ENCODE measurements at places on chromosomes 5 and 9.

GRCh38 chr5:117425163-117425562 is 850.5 kb upstream of the SEMA6A start:
- DNase-seq: no peak

DNA sequence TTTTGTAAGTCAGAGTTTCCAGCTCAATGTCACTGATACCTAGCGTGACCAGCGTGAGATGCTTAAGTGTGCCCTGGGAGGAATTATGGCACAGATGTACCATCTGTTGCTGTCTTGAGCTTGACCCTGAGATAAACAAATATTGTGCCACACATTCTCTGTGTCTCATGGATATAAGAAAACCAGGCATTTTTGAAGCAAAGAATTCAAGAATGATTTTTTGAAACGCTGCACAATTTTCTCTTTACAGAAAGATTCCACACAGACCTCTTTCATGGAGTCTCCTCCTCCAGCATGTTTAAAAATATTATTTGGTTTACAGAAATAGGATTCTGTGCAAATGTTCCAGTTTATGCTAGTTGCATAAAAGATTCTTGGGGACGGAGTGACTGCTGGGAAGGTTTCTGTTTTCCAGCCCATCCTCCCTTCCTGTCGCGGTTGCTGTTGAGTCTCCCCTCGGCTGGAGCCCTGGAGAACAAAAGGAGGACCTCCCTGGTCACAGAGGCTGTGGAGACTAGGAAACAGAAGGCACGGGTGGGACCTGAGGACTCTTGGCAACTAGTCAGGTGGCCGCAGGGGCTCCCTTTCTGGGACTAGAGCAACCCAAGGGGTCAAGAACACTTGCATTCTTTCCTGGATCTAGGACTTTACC is 120.8 kb downstream of the RASGRF2 start:
- DNase-seq: no peak

- DNase-seq: no peak
Observed at GRCh38 chr9:27599102-27599869, 26.0 kb upstream of the C9orf72 start.

GRCh38 chr5:175616083-175616482 is 41.8 kb upstream of the HRH2 start:
- DNase-seq: no peak

DNA sequence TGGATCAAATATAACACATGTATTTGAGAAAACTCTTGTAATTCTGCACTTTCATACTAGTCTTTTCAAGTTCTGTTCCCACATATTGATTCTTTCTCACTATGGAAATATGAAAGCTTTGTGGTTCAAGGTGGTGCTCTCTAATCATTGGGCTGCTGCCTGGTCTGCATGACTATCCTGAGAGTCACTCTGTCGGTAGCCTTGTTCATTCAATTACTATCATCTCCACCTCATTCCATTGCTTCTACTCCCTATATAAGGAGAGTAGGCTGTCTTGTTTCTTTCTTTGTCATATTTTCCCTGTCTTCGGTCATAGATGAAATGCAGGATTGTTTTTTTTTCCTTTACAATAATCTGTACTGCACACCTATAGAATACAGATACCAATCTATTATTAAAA is 341.4 kb upstream of the ACTBL2 start:
- DNase-seq: no peak

GRCh38 chr9:8424786-8425410 is 625.3 kb upstream of the DMAC1 start:
- no peak for DNase-seq

DNA sequence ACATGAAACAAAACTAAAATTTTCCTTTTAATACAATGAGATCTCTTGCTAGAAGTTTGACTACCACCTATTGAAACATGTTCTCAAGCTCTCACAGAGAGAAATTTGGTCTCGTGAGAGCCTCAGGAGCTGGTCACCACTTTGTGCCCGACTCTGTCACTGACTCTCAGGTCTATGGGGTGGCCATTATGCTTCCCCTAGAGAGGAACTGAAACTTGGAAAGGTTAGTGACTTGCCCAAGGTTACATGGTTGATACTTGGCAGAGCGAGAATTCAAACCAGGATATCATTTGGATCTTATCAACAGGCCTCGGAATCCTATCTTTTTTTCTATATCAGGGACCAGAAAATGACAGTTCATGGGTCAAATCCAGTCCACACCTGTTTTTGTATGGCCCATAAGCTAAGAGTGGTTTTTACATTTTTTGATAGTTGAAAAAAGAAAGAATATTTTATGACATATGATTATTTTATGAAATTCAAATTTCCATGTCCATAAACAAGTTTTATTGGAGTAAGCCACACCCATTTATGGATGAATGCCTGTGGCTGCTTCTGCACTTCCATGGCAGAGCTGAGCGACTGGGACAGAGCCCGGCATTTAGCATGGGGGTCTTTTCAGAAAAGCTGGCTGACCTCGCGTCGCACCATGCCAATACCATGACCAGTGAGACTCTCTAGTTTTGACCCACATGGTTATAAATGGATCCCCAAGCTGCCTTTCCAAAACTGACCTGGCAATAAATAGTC is 44.8 kb upstream of the EQTN start:
- no peak for DNase-seq

GRCh38 chr5:34806532-34806931 is 32.4 kb upstream of the TTC23L start:
- DNase-seq: no peak

- DNase-seq: peak; percentile 29
Observed at GRCh38 chr5:136025900-136026299, 2.9 kb upstream of the TGFBI start.

DNA sequence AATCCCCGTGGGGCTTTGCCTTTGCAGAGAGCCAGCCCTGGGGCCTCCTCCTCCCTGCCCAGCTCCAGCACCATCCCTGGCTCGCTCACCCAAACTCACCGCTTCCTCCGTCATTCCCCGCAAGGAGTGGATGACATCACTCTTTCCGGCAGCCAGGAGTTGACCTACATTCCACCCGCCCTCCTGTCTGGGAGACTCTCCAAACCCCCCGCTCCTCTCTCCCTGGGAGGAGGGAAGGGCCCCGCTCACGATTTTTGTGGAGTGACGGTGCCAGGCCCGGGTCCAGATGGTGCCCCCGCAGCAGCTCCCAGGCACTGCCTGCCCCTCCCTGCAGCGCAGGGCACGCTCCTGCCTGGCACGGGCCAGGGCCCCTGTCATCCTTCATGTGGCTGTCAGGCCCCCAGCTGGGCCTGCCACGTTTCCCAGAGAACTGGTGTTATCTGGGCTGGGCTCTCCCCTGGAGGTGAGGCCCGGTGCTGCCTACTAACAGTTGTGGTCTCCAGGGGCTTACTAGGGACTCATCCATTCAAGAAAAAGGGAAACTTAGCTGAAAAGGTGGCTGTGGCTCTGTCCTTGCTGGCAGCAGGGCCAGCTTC is 52.3 kb downstream of the NTNG2 start:
- peak; percentile 90 for DNase-seq

- no peak for DNase-seq
Observed at GRCh38 chr5:58255386-58255785, 204.5 kb downstream of the PLK2 start.

DNA sequence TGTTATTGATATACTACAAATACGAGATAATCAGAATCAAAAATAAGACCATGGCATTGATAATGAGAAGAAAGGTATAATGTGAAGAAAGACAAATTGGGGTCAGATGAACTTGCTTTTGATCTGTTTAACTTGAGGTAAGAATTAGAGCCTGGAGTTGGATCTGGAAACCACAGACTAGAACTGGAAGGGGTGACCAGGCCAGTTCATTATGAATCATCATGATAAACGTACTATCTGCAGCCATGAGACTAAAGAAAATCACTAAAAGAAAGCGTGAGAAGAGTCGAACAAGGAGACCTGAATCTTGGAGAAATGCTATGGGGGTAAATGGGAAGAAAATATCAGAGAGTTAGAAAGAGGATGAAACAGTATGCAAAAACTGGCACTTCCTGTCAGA is 967.5 kb downstream of the NR2F1-AS1 start:
- DNase-seq: no peak

GRCh38 chr5:88691945-88692868 is 190.8 kb downstream of the MEF2C start:
- DNase-seq: no peak

DNA sequence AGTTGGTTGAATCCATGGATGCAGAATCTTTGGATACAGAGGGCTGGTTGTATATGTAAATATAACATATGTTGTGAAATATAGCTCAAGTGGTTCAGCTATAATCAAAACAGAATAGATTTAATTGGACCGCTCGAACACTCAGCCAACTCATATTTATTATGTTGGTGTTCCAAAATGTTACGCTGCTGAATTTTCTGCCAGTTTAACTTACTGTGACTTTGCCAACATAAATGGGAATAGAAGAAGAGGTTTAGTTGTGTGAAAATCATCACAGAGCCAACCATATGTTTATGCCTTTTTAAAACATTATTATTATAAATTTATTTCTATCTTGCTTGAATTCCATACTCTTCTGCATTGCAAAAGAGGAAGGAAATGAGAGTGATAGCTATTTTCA is 178.2 kb upstream of the FBXL7 start:
- no peak for DNase-seq

Data from thyroid gland (tissue), 4 donors.